ENCODE measurements at places on chromosomes 6 and 20.

- no peak for DNase-seq
Measured at GRCh38 chr6:90304308-90304707, 7.7 kb upstream of the BACH2 start.

DNA sequence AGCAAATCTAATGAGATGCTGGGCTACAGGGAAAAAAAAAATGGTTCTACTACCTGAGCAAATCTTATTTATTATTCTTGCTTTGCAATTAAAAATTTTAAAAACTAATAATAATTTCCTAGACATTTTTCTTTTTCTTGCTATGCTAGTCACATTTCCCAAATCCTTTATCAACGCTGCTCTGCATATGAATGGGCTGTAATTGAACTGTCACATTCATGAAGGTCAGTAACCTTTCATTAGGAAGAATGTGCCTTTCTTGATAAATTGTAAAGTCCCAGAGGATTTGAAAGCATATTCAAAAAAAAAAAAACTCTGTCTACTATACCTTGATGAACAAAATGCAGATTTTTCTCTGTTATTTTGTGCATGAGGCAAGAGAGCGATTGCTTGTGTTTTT lies 538.7 kb upstream of the ID4 start:
- no peak for DNase-seq

- DNase-seq: no peak
Measured at GRCh38 chr6:3061501-3061941, 6.8 kb upstream of the RIPK1 start.

GRCh38 chr6:145809211-145809610 lies 5.4 kb downstream of the FBXO30 start:
- DNase-seq: no peak

- no peak for DNase-seq
Measured at GRCh38 chr6:3762359-3762758, 10.8 kb upstream of the PXDC1 start.

- no peak for DNase-seq
Measured at GRCh38 chr6:93496548-93496947, 77.2 kb upstream of the EPHA7 start.

- no peak for DNase-seq
Measured at GRCh38 chr6:33053230-33053629, 20.2 kb downstream of the HLA-DPA1 start.
